ENCODE measurements at places on chromosomes 11 and 22. TPM values are rescaled to one million over a fixed set of nuclear protein-coding genes. Genes with fewer than 3 reads are reported as not detected.

- ATAC-seq = no peak
Observed at GRCh38 chr11:19201737-19202605, at the start of gene CSRP3. TSS of gene CSRP3 (minus strand) at chr11:19201983. CDS start at chr11:19192448, 9,535 bp downstream.

- no peak for ATAC-seq
Observed at GRCh38 chr11:93728792-93729128, 12.5 kb downstream of the TAF1D start.

DNA sequence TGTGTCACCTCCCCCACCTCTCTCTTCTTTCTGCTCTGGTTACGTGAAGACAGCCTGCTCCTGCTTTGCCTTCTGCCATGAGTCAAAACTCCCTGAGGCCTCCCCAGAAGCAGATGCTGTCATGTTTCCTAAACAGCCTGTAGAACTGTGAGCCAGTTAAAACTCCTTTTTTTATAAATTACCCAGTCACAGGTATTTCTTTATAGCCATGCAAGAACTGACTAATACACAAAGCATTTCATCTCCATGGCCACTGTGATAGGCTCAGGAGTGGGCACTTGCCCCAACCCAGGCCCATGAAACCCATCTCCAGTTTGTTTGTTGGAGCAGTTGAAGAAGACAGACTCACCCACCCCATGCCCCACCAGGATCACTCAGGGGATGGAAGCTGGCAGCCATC, 253.3 kb upstream of the ISX start:
- no peak for ATAC-seq

- ATAC-seq = no peak
Observed at GRCh38 chr11:61106894-61107470, 4.7 kb downstream of the CD5 start.

DNA sequence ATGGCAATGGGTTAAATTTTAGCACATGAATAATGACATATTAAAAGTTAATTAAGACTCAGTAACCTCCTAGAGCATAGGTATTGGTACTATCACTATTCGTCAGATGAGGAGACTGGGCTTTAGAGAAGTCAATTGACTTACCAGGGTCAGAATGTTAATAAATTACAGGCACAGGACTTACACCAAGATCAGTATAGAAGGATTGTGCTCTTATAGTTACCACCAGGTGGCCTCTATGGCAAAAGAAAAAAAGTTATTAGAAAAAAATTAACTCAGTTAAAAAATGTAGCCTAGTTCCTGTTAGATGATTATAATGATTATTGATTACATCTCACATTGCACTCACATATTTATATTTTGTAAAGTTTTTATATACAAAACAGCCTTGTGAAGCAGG, 1163.7 kb downstream of the FAM181B start:
- no peak for ATAC-seq

GRCh38 chr11:79857377-79858214, 416.8 kb upstream of the TENM4 start:
- ATAC-seq = no peak

DNA sequence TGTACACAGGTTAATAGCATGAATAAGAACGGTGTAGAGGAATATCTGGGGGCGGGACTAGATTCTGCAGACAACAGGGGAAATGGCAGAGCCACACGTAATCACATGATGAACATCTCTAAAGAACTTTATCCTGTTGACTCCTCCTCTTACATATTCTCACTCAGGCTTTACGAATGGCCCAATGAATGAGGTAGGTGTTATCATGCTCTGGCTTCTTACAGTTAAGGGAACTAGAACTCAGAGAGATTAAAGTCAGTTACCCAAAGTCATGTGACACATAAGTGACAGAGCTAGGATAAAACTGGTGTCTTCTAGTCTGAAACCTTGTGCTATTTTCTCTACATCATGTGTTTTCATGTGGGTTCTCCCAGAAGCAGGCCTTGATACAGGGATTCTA, 49.0 kb upstream of the BMAL1 start:
- no peak for ATAC-seq

- ATAC-seq = no peak
Observed at GRCh38 chr11:66230156-66230555, 38.3 kb upstream of the RAB1B start.

DNA sequence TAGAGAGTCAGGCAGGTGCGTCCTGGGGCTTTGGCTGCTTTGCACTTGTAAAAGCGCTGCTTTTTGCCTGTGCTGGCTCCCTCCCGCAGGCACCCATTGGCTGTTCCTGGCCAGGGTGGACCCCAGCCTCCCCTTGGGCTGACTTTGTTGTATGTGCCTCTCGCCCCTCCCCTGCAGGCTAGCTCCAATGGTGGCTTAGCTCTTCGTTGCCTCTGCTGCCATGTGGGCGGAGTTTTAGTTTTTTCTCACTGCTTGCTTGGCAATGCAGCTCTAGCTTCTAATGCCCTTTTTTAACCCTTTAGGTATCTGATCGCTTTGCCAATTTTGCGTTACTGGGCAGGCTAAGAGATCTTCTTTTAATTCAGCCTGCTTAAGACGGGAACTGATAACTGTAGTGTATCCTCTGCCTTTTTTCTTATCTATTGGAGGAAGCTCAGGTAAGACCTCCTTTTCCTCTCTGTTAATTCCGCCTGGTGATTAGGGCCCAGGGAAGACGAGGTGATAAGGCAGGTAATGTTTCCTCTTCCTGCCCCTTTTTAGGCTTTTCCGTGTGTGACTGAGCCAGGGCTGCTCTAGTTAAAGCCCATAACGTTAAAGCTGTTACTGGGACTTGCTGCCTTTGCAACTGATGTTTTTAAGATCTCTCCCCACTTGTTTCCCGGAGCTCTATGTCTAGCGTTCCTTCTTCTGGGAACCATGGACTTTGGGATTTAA, 11.7 kb upstream of the GLYATL1 start:
- no peak for ATAC-seq

C1QTNF4 gene
- total RNA-seq = 2.3 TPM

Measured in gastroesophageal sphincter (tissue), 4 donors.